ENCODE measurements at places on chromosomes 2 and 18.

GRCh38 chr2:64675860-64676259, 22.1 kb upstream of the SERTAD2 start:
- DNase-seq: no peak

- no peak for DNase-seq
Observed at GRCh38 chr18:47632970-47633635, 297.4 kb downstream of the SMAD2 start.

DNA sequence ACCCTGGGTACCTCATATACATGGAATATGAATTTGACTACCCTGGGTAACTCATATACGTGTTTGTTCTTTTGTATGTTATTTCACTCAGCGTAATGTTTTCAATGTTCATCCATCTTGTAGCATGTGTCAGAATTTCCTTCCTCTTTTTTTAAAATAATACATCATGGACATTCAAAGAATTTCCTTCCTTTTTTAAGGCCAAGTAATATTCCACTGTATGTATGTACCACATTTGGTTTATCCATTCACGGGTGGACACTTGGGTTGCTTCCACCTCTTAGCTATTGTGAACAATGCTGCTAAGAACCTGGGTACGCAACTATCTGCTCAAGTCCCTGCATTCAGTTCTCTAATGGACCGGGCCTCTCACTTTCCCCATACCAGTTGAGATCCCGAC, 40.3 kb downstream of the FAM178B start:
- DNase-seq: no peak

- DNase-seq: peak; percentile 23
Observed at GRCh38 chr2:206260188-206261012, 14.1 kb upstream of the ZDBF2 start.

DNA sequence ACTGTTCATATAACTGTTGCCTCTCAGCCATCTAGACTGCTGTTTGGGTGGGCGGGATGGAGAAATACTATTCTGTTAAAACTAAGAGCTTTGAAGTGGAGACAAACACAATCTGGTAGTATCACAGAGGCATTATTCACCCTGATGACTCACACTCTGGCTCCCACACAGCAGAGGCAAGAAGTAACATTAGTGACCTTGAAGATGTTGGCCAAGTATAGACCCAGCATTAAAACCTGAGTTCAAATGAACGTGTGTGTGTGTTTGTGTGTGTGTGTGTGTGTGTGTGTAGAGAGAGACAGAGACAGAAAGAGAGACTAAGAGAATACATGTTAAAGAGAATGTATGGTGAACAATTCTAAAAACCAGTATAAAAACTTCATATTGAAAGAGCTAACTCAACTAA, 22.5 kb upstream of the ACVR1 start:
- DNase-seq: peak; percentile 60

DNA sequence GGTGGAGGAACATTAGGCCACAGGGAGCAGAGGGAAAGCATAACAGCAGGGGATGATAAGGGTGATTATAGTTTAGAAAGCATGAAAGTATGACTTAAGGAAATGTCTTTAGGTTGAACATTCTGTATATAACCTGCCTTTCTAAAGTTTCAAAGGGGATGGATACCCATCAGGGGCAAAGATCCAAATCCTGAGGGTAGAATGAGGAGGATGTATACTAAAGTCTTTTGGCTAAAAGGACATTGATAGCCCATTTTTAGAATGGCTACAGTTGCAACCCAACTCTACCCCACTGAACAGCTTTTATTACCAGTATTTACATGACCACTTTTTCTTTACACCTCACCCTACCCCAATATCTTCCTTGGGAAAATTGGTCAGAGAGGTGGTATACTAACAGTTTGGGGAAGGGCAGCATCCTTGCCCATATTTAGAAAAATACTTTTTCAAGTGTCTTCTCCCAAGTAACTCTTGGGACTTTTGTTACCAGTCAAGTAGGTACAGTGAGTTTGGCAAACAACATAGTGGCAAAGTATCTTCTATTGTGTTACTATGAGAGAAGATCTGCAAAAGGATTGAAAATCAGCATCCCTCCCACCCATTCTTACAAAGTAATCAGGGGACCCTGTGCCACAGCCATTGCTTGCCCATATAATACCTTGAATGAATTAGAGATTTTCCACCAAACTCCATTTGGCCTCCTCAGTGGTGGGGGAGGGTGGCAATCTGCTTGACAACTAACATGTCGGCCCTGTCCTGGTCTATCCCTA, 8.3 kb downstream of the MAT2A start:
- DNase-seq: no peak

GRCh38 chr2:101255501-101255900, 2.8 kb downstream of the CNOT11 start:
- no peak for DNase-seq

GRCh38 chr2:138003411-138003810, 39.1 kb downstream of the HNMT start:
- no peak for DNase-seq

GRCh38 chr18:76378526-76379215, 116.4 kb downstream of the ZNF516 start:
- no peak for DNase-seq

DNA sequence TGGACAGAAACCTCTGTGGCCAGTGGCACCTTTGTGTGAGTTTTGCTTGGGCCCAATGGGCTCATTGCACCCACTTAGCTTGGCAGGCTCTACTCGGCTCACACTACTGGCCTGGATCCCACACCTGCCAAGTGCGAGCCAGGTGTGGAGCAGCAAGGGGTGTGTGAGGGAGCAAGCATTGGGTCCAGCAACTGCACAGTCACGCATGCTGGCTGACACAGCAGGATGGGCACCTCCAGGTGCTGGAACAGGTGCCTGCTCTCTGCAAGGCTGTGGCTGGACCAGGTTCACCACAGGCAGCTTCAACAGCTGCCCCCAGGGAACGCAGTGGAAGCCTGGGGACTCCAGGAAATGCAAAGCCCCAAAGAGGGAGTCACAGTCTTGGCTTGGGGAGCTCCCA, 94.2 kb downstream of the DOK6 start:
- DNase-seq: no peak

GRCh38 chr2:219496825-219497494, 1.7 kb upstream of the GMPPA start:
- DNase-seq: no peak

- DNase-seq: no peak
Observed at GRCh38 chr2:160126756-160127155, 64.3 kb upstream of the PLA2R1 start.

DNA sequence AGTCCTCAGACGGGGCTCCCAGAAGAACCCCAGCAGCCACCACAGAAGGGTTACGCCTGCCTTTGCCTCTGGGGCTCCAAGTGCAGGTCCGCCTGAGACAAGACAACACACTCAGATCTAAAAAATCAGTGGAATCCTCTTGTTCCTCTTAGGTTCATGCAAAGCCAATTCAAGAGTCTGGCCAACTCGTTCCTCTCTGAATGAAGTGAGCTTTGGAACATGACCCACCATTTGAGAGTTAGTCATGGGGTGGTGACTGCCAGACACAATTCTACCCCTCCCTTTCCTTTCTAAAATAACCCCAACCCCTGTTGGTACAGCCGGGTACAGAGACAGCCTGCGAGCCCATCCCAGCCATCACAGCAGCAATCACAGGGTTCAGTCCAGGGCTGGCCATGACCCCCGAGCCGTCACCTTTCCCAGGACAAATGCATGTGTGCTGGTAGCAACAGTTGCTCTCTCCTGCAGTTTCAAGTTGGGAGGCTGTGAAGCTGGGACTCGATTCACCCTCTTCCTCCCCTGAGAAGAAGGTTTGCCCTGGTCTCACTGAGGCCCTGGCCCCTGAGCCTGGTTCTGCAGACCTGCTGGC, 183.1 kb upstream of the SH3BP4 start:
- DNase-seq: no peak

DNA sequence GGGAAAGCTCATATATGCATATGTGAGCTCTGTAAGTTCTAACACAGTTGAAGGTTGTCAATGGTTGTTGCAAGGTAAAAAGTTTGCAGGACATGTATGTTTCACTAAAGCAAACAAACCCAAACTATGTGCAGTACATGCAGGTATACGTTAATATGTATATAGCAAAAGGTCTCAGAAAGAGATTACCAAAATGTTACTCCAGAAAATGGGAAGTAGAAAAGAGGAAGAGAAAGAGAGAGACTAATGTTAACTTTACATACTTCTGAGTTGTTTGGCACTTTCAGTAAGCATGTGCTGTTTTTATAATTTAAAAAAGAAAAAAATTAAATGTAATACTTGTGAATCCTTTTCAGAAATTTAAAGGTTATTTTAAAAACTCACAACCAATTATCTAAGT, 32.8 kb upstream of the PEX13 start:
- no peak for DNase-seq

DNA sequence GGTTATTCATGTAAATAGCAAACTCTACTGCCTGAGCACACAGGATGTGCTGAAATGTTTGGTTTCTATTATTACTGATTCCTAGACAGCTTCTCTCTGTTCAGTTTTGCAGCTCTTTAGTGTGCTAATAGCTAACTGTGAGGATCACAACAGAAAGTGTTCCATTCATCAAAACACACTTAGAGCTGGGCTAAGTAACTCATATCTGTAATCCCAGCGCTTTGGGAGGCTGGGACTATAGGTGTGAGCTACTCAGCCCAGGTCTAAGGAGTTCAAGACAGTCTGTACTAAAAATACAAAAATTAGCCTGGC, 63.2 kb downstream of the MOGAT1 start:
- no peak for DNase-seq

DNA sequence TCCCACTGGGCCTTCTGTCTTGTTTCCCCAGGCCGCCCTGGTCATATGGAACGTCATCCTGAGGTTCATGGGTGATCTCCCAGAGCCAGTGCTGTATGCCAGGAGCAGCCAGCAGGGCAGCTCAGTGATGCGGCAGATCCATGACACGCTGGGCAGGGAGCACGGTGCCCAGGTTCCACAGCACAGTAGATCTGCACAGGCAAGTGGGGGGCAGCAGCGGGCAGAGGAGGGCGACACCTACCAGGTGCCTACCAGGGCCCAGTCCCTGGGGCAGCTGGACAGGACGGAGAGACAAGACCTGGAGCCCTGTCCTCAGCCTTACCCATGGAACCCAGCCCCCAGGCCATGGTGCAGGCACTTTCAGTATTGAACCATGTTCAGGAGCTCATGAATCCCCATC, 36.1 kb upstream of the GPR17 start:
- DNase-seq: no peak

DNA sequence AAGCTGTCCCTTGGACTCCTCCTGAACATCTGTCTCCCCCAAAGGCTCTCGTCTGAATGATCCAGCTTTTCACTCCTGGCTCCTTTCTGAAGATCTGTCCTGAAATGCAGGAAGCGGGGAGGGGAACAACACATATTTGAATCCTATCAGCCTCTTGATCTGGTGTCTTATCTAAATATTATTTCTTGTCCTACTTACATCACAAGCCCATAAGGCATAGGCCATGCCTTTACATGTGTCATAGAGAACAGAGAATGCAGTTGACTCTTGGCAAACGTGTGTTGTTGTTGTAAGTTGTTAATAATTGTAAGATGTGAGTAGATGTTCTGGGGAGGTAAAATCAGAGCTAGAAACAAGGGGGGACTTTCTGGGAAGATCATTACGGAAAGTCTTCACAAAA, 57.4 kb downstream of the GATA6 start:
- no peak for DNase-seq

DNA sequence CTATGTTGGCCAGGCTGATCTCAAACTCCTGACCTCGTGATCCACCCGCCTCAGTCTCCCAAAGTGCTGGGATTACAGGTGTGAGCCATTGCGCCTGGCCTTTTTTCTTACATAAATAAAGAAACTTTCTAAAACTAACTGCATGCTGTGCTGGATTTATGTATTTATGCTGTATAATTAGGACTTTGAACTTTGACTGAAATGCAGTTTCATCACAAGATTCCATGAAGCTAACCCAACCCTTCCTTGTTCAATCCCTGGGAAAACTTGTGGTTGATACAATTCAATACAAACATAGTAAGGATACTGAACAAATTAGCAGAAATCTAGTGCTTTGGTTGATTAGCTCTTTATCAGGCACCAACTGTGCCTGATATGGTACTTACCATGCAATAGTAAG, 20.9 kb upstream of the SLC35F5 start:
- DNase-seq: no peak

GRCh38 chr18:9835825-9836224, 49.9 kb upstream of the TXNDC2 start:
- no peak for DNase-seq

DNA sequence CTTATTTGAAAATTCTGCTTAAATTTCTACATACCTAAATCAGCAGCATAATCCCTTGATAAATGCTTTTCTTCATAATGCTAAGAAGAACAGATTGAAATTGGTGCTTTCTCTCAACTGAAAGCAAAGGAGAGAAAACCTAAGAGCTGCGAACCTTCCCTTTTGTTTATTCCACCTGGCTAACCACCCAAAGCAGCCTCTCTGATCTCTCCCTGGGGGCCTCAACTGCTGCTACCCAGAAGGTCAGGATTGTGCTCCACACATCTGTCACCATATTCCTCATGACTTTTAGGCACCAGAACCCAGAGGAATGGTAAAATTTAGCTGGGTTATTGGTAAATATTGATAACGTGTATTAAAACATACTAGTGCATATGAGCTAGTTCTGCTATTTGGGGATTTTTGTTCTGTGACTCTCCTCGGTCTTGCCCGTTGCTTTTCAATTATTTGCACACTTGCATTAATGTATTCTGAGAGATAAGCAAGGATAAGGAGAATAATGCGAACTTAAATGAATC, 334.1 kb downstream of the RIT2 start:
- no peak for DNase-seq

DNA sequence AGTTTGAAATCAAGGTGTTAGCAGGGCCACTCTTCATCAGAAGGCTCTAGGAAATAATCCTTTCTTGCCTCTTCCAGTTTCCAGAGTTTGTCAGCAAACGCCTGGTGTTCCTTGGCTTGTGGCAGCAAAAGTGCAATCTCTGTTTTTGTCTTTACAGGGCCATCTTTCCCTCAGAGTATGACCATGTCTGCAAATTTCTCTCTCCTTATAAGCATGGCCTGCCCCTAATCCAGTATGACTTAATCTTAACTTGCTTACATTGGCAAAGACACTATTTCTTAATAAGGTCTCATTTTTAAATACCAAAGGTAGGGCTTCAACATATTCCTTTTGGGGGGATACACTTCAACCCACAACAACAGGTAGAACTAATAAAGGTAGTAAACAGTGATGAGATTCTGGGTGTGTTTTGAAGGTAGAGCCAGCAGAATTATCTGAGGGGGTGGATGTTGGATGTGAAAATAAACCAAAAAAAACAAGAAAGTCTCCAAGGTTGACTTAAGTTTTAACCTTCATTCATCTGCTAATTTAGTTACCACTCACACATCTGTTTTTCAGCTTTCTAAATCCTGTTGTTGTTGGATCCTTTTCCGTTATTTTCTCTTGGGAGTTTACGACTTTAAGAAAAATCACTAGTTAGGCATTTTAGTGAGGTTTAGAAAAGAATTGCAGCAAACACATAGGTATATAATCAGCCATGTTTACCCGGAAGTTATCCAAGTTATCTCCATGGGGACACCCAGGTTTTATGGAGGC, 234.4 kb upstream of the FIGN start:
- no peak for DNase-seq

GRCh38 chr18:79681484-79682387, 2.1 kb downstream of the CTDP1 start:
- DNase-seq: peak; percentile 28

- DNase-seq: peak; percentile 65
Observed at GRCh38 chr2:42096869-42097591, 49.2 kb downstream of the PKDCC start.

Data from HT-29 (cell line).